ENCODE measurements at places on chromosomes 7 and 10.

- peak; percentile 17 for DNase-seq
Measured at GRCh38 chr10:7417807-7418206, 7.0 kb upstream of the SFMBT2 start.

GRCh38 chr7:31487476-31487875, 26.4 kb upstream of the ITPRID1 start:
- no peak for DNase-seq

- peak; percentile 95 for DNase-seq
Measured at GRCh38 chr7:16929146-16929762, 47.5 kb upstream of the AGR3 start.

- no peak for DNase-seq
Measured at GRCh38 chr10:767794-768193, 78.3 kb upstream of the DIP2C start.

- no peak for DNase-seq
Measured at GRCh38 chr7:84705079-84705478, 481.8 kb downstream of the SEMA3D start.

- no peak for DNase-seq
Measured at GRCh38 chr10:63752318-63752717, 231.1 kb downstream of the REEP3 start.

GRCh38 chr10:24000271-24000813, 208.6 kb upstream of the KIAA1217 start:
- DNase-seq, result no peak

DNA sequence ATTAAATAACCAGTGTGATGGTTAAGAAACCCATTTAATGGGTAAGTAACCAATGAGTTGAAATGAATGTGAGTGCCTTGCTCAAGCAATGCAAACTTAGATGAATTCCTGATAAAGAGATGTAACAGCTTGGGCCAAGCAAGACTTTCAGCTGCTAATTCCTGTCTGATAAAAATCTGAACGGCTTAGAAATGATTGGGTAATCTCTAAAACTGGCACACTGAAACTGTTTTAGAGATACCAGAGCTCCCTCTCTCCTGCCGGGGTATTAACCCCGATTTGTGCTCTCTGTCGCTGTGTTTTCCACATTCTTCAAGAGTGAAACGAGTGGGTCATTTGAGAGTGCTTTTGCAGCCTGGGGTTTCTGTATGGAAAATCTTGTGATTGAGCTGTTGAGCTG, 534.9 kb upstream of the GALNT17 start:
- DNase-seq, result no peak

- DNase-seq, result no peak
Measured at GRCh38 chr7:28217143-28217542, 36.5 kb upstream of the JAZF1 start.

- DNase-seq, result peak; percentile 81
Measured at GRCh38 chr10:72316748-72317435, 37.8 kb downstream of the DNAJB12 start.

DNA sequence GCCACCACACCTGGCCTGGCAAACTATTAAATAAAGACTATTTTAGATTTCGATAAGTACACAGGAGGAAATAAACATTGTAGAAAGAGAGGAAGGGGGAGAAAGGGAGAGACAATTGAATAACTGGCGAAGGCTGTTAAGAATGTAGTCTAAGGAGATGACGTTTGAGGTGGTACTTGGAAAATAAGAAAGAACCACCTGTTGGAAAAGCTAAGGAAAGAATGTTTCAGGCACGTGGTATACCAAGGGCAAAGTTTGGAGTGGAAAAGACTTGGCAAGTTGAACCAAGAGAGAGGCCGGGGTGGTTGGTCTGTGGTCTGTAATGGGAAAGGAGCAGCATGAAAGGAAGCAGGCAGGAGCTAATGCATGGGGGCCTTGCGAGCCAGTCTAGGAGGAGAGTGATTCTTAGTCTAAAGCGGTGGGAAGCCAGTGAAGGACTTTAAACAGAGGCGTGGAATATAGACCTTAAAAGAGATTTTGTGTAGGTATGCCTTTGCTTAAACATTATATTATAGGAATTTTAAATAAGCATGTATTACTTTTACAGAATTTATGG, 9.4 kb downstream of the ING3 start:
- DNase-seq, result no peak

- DNase-seq, result peak; percentile 91
Measured at GRCh38 chr7:37832194-37832593, 16.2 kb upstream of the NME8 start.

- DNase-seq, result no peak
Measured at GRCh38 chr7:129670656-129671055, 59.1 kb downstream of the NRF1 start.

DNA sequence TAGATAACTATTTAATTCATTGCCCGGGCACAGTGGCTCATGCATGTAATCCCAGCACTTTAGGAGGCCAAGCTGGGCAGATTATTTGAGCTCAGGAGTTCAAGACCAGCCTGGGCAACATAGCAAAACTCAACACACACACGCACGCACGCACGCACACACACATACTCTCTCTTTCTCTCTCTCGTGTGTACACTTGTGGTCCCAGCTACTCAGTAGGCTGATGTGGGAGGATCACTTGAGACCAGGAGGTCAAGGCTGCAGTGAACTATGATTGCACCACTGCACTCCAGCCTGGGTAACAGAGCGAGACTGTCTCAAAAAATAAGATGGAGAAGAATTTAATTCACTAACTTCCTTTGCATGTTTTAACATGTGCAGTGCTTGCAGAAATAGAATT, 38.1 kb downstream of the PTPN12 start:
- DNase-seq, result no peak

DNA sequence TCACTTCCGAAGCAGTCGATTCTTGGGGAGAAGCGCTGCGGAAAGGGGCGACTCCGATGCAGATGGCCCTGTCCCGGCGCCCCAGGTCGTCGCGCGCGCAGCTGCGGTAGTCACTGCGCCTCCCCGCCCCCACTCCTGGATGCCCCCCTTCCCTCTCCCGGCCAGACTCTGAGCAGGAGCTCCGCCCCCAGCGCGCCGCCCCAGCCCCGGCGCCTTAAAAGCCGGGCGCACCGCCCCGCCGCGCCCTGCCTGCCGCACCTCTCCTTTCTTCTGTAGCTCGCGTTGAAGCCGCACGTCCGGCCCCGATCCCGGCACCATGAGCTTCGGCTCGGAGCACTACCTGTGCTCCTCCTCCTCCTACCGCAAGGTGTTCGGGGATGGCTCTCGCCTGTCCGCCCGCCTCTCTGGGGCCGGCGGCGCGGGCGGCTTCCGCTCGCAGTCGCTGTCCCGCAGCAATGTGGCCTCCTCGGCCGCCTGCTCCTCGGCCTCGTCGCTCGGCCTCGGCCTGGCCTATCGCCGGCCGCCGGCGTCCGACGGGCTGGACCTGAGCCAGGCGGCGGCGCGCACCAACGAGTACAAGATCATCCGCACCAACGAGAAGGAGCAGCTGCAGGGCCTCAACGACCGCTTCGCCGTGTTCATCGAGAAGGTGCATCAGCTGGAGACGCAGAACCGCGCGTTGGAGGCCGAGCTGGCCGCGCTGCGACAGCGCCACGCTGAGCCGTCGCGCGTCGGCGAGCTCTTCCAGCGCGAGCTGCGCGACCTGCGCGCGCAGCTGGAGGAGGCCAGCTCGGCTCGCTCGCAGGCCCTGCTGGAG, at the start of gene INA:
Gene INA, plus strand, starts transcription at position 243 of the 817 bp plus-strand sequence. Its CDS starts 74 bp downstream, at position 317.
- peak; percentile 70 for DNase-seq

- DNase-seq, result no peak
Measured at GRCh38 chr10:47050618-47051455, 139.6 kb downstream of the PTPN20 start.

DNA sequence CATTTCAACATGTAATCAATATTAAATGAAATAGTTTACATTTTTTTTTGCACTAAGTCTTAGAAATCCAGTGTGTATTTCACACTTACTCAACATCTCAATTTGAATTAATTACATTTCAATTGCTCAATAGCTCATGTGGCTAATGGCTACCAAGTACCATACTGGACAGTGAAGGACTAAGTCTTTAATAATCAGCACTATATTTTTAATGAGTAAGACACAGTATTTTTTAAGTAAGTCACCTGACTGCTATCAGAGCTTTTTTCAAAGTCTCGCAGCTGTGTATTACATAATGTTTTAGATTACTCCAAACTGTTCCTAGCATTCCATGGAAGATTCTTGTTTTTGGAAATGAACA, 19.6 kb downstream of the WASL start:
- DNase-seq, result no peak

- DNase-seq, result no peak
Measured at GRCh38 chr10:23120001-23120934, 24.9 kb downstream of the MSRB2 start.

DNA sequence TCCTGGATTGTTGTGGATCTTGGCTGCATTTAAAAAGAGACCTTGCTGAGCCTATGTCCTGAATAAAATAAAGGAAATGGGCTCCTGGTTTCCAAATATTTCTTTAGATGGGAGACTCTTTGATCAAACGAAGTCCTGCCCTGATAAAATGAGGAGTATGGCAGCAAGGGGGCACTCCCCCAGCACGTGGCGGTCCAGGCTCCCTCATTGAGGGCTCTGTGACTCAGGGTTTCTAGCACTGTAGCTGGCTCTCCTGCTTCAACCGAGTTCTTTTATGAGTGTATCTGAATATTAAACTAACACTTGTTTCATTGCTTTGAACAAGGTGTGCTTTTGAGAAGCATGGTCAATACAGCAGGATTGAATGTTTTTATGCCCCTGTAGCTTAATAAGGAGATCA, 114.2 kb downstream of the AVL9 start:
- no peak for DNase-seq

DNA sequence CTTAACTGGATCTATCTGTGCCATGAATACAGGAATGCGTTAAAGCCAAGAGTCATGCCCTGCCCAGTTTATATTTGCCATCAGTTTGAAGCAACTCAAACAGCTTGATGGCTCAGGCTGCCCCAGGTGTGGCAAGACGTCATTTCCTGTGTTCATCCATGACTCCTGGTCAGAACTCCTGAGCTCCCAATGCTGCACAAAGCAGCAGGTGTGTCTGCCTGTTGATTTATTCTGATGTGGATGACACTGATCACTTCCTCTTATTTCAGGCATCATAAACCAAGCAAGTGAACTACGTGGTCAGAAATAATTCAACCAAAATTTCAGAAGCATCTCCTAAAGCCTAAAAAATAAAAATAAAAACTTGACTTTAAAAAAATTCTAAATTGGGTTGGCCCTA, 68.5 kb downstream of the EZH2 start:
- DNase-seq, result no peak

DNA sequence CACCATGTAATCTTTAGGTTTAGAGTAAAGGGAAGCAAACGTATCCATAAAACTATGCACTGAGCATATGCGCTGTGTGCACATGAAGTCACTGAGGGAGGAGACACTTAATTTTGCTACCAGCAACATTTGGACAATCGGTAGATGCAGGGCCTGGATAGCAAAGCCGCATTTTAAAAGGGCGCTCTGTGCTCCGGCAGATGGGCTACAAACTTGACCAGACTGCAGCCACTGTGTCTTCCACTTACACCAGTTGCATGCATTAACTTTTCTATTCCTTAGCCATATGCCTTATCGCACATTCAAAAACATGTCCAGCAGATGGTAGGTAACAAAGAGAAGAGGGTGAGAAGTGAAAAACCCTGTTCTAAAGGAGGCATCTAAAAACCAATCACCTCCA, 18.3 kb downstream of the FAM171A1 start:
- no peak for DNase-seq

GRCh38 chr7:24227603-24228359, 56.2 kb upstream of the NPY start:
- peak; percentile 82 for DNase-seq

All from common myeloid progenitor, CD34-positive (primary cell).